Stimulated activated naive B cell treated with anti-CD40 and anti-IgM and Interleukin-4, amounts not matched to agents 10 μg/mL and 1 μg/mL and 100 μg/mL, for 72 hours (primary cell): ENCODE measurements at places on chromosomes 1 and 21.

- no peak for DNase-seq
Observed at GRCh38 chr1:81607086-81607485, 193.6 kb upstream of the ADGRL2 start.

GRCh38 chr1:206651958-206652890, 16.9 kb downstream of the DYRK3 start:
- no peak for DNase-seq

GRCh38 chr1:19424651-19425570, 60.4 kb downstream of the CAPZB start:
- DNase-seq: no peak

- no peak for DNase-seq
Observed at GRCh38 chr1:179366093-179366800, 476 bp downstream of the AXDND1 start.

DNA sequence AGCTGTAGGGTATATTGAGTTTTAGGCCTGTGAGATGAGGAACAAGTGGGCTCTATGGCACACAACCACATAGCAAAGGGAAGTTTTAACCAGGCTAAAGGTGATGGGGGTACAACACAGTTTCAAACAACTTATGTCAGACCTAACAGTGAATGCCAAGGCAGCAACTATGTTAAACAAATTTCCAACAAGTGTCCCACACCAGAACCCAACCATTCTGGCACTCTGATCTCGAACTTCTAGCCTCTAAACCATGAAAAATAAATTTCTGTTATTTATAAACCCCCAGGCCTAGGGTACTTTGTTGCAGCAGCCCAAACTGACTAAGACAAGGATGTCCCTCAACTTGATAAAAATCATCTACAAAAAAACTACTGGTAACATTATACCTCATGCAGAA, 52.3 kb upstream of the INSL5 start:
- no peak for DNase-seq

- DNase-seq: no peak
Observed at GRCh38 chr1:205589046-205589445, 42.8 kb downstream of the ELK4 start.

DNA sequence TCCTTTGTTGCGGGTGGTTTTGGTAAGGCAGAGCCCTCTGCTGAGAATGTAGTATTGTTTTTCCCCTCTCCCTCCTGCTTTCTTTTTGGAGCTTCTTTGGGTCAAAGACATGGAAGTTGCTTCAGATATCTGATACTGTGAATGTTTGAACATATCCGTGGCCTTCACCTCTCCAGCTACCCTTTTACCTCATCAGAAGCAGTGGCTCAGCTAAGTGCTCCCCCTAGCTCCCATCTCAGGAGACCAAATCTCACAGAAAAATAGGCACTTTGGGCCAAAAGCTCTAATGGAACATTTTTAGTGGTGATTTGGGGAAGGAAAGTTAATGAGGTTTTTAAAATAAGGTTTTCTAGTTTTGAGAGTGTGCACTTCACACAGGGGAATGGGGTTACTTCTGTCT, 6.3 kb downstream of the TMEM200B start:
- no peak for DNase-seq

DNA sequence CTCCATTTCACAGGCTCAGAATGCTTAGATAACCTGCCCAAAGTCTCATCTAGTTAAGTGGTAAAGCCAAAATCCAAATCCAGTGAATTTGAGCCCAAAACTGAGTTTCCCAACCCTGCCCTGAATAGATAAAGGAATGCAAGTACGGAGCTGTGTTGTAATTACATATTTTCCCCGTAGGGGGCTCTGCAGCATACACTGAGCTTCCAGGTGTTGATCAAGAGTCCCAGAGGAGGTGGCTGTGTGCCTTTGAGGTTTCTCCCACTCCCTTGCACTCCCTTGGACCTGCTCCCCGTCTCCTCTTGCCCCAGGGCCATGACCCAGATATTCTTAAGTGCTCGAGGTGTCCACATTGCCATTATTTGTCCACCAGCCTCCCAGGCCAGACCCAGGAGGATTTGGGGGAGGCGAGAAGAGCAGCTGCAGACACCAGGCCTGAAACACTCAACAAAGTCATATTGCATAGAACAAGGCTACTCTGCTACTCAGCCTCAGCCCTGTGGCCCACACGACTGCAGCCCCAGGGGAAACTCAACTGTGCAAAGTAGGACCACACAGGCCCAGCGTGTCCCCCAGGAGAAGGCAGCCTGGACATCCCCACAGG, 18.4 kb upstream of the LY9 start:
- DNase-seq: no peak

- DNase-seq: no peak
Observed at GRCh38 chr1:95893921-95894320, 659.9 kb downstream of the RWDD3 start.

- no peak for DNase-seq
Observed at GRCh38 chr1:98704474-98704873, 43.0 kb downstream of the SNX7 start.

- DNase-seq: no peak
Observed at GRCh38 chr1:33161061-33161681, 20.7 kb downstream of the TRIM62 start.

DNA sequence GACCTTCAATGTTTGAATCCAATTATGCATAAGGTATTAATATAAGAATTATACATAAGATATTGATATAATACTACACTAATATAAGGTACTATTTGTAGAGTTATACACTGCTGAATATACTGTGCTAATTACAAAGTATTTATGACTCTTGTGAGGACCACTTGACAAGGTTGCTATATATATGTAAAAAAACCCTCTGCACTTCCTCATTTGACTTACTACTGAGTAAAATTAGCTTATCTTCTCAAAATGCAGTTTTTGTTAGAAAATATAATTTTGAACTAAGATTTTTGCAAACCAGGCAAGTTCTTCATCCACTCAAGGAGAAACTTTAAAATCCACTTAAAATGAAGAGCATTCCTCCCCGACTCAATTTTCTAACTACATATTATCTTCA, 8.5 kb downstream of the SIKE1 start:
- no peak for DNase-seq

DNA sequence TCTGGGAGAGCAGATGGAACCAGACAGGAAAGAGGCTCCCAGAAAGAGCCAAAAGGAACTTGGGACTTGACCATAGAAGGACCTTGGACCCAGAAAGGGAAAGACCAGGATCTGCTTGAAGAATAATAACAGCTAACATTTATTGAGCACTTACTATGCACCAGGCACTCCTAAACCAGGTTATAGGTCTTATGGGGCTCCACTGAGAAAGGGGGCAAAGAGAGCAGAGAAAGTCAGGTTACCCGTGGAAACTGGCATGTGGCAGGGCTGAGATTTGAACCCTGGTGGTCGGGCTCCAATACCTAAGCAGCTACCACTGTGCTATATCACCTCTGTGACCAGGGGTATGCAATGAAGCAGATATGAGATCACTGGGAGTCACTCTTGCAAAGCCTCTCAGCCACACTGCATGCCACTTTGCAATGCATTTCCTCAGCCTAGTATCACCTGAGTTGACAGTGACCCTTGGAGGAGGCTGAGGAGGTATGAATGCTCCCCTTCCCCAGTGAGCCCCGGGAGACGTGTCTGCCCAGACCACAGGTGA, 37.8 kb downstream of the HSPG2 start:
- DNase-seq: no peak

DNA sequence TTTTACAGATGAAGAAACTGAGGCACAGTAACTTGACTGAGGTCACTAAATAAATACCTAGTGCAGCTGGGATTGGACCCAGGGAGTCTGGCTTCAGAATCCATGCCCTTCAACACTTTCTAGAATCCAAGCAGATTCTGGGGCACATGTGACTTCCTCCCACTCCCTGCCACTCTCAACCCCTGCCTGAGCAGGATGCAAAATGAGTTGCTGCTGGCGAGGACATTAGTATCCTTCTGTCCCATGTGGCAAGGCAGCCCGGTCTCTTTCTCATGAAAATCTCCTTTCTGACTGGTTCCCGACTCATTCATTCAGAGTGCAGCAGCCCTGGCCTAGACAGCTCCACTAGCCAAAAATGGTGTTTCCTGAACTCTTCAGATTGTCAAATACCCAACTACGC, 28.4 kb downstream of the TNNT2 start:
- no peak for DNase-seq

DNA sequence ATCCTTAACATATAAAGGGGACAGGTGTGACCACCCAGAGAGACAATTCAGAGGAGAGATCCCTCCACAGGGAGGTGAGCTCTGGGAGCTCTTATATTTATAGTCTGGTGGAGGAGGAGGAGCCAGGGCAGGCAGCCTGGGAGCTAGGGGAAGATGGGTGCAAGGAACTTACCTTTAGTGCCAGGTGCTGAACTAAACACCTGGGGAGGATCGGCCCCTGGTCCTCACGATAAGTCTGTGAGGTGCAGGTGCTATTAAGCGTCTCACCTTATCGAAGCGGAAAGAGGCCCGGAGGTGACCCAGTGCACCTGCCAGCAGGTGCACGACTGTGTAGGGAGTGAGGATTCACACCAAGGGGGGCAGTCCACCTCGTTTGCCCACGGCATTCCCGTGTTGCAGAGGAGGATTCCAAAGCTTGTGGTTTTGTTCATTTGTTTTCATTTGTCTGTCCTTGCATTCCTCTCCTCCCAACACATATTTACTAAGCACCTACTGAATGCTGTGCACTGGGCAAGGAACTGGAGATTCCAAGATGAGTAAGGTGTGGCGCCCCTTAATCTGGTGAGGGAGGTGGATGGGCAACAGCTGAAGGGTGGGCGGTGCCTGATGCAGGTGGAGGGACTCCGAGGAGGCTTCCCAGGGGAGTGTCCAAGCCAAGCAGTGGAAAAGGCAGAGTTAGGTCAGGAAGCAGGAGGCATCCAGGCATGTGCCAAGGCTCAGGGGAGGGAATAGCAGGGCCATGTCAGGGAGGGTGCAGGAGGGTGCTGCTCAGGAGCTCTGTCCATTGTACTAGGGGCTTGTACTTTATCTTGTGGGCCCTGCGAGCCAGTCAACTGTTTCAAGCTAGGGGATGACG, 11.5 kb downstream of the ARHGEF10L start:
- no peak for DNase-seq

GRCh38 chr1:156806512-156807440, 9.9 kb downstream of the SH2D2A start:
- no peak for DNase-seq

- no peak for DNase-seq
Observed at GRCh38 chr1:184506481-184506880, 119.7 kb downstream of the C1orf21 start.

DNA sequence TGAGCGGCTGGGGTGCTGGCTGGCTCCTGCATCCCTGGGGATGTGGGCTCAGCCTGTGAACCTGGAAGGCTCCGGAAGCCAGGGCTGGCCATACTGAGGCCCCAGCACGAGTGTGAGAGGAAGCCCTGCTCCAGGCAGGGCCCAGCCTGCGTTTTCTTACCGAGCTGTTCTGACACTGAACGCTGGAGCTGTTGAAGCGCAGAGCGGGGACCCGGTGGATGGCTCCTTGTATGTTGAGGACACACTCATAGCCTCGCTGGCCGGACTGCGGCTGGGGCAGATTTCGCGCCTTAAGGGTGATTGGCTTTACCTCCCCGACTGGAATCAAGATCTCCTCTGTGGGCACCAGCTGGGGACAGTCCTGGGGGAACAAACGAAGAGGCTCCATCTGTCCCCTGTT, 160.0 kb downstream of the PLXNA2 start:
- DNase-seq: no peak

GRCh38 chr1:212515329-212515760, 82.6 kb downstream of the NENF start:
- DNase-seq: no peak

GRCh38 chr1:5975133-5975880, 16.9 kb downstream of the NPHP4 start:
- DNase-seq: peak; percentile 20

- peak; percentile 31 for DNase-seq
Observed at GRCh38 chr1:214280386-214281020, 456 bp upstream of the SMYD2 start.

- no peak for DNase-seq
Observed at GRCh38 chr1:240524356-240525069, 87.4 kb downstream of the GREM2 start.

- DNase-seq: no peak
Observed at GRCh38 chr1:236727521-236727920, 41.2 kb downstream of the ACTN2 start.

GRCh38 chr21:29939924-29940275, at the start of gene GRIK1:
Gene GRIK1 (minus strand): TSS chr21:29939996.
- DNase-seq: no peak

GRCh38 chr1:184622136-184622823, 132.4 kb downstream of the EDEM3 start:
- DNase-seq: no peak

DNA sequence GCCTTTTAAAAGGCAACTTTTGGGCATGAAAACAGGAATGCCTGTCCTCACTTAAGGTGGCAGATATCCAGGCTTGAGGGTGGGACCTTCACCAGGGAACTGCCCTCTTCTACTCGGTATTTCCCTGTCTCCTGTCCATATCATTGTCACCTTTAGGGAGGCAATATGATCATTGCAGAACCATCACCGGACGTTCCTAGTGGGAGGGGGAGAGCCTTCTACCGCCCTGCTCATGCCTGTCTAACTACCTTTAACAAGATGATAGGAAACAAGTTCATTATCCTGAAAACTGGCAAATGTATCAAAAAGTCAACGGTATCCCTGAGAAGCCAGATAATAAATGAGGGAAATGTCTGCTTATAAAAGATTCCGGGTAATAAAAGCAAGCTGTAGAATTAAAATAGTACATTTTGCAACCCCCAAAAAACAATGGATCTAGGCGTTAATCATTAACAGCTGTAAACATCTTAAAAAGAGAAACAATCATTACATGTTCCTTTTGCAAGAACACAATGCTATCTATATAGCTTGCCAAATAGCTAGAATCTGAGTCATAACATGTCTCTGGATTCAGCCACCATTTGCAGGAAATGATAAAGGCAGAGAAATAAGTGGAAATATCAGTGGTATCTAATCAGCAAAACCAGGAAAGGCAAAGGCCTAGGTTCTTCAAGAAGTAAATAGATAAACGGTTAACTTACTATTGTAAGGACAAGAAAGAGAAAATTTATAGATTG, 852.9 kb upstream of the ADGRL4 start:
- no peak for DNase-seq

- DNase-seq: no peak
Observed at GRCh38 chr1:27301582-27302199, 20.3 kb upstream of the TMEM222 start.

GRCh38 chr1:156522443-156522970, 21.9 kb upstream of the MEF2D start:
- DNase-seq: no peak

DNA sequence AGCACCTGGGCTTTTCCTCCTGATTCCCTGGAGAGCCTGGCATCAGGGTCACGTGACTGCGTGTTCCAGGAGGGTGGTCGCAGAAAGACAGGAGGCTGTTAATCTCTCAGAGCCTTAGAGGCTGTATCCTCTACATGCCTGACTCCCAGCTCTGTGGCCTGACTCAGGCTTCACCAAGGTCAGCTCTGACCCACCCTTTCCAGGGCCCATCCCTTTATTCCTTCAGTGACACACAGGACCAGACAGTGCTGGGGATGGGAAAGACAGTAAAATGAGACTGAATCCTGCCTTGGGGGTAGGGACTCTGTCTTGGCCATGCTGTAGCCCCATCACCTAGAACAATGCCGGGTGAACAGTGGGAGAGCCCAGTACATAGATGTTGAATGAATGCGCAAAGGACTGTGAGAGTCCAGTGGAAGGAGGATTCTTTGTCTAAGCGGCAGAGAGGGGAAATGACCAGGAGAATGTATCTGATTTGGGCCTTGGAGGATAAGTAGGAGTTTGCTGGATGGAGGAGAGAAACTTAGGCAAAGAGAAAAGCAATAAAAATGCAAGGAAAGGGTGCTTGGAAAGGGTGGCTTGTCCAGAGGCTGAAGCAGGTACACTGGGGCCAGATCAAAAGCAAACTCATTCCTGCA, 33.0 kb downstream of the EPHX1 start:
- DNase-seq: no peak

GRCh38 chr1:19852036-19852435, 30.2 kb upstream of the OTUD3 start:
- DNase-seq: no peak
